ENCODE measurements at places on chromosomes 3 and 15.

DNA sequence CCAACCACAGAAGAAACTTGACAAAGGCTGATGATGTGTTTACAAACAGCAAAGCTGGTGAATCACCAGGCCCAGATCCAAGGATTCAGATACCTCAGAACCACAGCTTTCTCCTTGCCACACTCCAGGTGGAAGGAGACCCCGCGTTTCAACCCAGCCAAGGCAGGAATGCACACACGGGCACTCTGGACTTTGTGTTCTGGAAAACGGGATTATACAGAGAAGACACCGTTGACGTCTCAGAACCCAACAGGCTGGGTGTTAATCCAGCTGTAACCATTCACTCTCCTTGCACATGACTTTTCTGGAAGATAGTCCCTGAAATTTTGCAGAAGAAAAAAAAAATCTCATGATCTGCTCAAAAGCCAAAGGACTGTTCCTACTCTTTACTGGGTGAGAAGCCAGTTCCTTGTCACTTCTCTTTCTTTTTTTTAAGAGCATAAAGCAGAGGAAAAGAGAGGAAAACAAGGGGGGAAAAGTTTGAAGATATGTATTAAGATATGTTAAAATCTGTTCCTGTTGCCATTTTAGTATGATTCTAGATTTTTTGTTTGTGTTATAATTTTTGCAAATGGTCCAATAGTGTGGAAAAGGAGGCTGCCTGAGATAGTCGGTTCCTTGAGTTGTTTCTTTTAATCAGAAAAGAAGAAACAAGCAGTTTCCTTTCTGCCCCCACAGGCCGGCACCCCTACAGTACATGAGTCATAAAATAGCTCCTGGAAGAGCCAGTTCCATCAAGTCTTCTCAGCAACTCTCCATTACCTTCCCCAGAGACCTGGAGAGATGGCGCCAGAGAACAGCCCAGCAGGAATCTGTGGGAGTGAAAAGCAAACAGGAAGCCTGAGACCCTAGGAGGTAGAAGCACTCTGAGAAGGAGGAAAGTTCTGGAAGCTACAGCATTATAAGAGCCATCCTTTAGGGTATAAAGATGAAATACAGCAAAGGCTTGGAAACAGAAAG is 73.1 kb downstream of the RORA start:
- DNase-seq = no peak

DNA sequence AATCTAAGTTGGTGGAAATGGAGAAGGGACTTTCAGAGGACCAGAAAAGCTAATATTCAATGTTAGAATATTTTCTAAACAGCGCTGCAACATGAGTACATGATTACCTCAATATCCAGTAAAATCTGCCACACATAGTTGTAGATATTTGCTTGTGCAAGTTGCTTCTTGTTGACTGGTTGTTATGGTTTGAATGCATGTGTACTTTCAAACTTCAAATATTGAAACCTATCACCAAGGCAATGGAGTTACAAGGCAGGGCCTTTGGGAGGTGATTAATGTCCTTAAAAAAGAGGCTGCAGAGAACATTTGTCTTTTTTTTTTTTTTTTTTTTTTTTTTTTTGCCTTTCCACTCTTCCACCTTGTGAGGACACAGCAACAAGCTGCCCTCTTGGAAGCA is 49.9 kb downstream of the TMCO5A start:
- no peak for DNase-seq

DNA sequence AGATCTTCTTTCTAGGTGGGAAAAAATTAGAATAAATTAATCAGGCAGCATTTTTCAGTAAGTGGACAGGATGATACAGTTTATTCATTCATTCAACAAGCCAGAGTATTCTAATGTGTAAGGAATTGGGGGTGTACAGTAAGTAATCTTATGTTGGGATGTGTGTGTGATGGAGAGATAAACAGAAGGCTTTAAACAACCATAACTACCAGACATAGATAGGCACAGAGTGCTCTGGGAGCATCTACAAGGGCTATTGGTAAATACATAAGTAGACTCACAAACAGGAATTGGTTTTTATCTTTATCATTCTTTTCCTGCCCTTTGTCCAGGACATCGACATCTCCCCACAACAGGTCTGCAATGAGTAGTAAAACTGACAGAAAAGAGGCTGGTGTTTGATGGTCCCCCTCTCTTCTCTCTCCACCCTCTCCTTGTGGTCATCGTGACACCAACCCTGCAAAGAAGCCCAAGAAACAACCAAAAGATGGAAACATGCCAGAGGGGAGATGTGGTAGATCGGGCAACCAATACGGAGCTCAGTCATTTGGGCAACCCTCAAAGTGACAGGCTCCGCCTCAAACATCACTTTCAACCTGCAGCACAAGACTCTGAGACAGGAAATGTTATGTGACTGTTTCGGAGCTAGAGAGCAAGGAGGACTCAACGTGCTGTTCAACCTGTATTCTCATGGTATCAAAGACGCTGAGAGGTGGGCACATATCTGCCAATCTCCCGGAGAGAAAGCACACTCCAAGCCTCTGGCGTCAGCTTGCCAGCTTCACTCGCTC is 28.7 kb upstream of the B3GNT5 start:
- no peak for DNase-seq

DNA sequence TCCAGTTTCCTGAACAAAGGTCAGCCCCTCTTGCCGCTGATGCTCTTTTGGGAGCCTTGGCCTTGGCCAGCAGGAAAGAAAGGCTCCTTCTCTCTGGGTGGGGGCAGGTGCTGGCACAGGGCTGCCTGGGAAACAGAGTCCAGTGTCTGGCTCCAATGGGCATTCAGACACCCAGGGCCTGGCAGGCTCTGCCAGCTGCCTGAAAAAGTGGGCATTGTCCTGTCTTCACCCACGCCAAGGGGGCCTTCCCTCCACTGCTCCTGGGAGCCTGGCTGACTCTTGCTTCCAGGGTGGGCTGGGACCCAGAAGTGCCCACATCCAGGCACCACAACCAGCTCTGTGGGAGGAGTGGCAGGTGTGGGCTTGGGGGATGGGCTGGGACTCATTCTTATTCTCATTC is 62.7 kb downstream of the RHCG start:
- DNase-seq = no peak

DNA sequence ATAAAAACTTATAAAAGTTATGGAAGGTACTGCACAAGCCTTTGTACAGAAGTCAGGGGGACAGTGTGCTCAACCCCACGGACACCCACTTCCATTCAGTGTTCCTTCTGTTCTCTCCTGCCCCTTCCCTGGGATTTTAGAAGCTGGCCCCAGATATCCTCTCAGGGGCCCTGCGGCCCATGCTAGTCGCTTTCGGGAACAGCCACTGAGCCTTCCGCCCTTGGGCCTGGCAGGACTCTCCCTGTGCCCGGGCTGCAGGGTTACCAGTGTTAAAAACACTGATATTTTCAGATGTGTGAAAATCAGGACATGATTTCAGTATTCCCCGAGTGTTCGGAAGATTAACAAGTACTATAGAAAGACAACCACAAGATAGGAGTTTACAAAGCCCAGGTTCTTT is 22.4 kb downstream of the FAN1 start:
- no peak for DNase-seq

GRCh38 chr3:117589454-117589853 is 879.9 kb downstream of the TUSC7 start:
- peak; percentile 63 for DNase-seq

GRCh38 chr15:34161329-34161963 is 48.5 kb downstream of the KATNBL1 start:
- DNase-seq = no peak

DNA sequence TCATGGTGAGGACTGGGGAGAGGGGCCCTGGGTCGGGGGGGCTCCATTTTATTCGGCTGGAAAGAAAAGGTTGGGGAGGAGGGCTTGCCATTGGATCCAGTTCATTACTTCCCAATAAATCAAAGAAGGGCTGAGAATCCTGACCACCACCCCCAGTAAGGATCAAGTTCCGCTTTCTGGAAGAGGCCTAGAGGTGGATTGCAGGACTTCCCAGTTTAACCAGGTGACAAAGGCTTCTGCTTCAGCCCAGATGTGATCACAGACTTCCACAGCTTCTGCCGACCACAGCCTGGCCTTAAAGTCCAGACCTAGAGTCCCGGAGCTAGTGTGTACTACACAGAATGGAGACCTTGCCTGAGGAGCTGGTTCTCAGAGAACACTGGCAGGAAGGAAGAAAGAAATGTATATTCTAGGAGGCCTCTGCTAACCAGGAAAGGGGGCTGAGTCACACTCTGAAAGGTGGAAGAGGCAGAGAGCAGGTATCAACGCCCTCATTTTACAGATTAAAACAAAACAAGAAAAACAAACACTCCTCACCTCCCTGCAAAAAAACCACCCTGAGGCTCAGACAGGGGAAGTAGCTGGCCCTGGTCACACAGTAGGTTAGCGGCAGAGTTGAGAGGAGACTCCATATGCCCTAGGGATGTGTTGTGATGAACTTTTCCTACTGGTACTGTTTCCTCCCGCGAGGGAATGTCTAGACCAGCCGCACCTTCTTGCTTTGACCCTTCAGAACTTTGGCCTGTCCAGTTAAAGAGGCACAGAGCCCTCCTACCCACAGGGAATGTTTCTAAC is 1.1 kb upstream of the CEMIP start:
- DNase-seq = no peak

DNA sequence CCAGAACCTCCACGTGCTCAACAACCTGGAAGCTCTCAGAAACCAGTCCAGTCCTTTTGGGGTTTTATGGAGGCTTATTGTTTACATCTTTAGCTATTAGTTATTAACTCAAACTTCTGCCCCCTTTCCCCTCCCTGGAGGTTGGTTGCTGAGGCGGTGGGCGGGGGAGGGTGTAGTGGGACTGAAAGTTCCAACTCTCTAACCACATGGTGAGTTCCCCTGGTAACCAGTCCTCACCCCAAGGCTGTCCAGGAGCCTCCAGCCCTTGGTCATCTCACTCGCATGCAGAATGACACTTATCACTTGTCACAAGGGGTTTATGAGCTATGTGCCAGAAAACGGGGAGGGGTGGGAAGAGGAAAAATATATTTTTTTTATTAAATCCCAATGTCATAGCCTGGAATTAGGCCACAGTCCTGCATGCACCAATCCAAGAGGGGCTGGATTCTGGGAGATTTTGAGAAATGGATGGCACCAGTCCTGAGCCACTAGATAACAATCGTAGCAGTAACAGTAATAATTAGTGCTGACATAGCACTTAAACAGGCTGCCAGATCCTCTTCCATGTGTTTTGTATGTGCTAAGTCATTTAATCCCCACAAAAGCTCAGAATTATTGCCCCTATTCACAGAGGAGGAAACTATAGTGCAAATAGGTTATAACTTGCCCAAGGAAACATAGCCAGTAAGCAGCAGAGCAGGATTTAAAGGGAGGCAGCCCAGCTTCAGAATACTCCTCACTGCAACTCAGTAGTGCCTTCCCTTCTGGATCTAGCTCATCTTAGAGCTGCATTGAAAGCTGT is 85.7 kb downstream of the CRYGS start:
- no peak for DNase-seq

- no peak for DNase-seq
Measured at GRCh38 chr3:156867174-156867573, 41.0 kb downstream of the LEKR1 start.

- DNase-seq = no peak
Measured at GRCh38 chr15:35514759-35515158, 31.2 kb downstream of the DPH6 start.

- DNase-seq = no peak
Measured at GRCh38 chr15:55564347-55565145, 23.6 kb downstream of the PYGO1 start.
